ENCODE measurements at places on chromosomes 16 and 17. TPM values are rescaled to one million over a fixed set of nuclear protein-coding genes. Genes with fewer than 3 reads are reported as not detected.

Gene BRICD5
- 2.1 TPM for total RNA-seq

DNA sequence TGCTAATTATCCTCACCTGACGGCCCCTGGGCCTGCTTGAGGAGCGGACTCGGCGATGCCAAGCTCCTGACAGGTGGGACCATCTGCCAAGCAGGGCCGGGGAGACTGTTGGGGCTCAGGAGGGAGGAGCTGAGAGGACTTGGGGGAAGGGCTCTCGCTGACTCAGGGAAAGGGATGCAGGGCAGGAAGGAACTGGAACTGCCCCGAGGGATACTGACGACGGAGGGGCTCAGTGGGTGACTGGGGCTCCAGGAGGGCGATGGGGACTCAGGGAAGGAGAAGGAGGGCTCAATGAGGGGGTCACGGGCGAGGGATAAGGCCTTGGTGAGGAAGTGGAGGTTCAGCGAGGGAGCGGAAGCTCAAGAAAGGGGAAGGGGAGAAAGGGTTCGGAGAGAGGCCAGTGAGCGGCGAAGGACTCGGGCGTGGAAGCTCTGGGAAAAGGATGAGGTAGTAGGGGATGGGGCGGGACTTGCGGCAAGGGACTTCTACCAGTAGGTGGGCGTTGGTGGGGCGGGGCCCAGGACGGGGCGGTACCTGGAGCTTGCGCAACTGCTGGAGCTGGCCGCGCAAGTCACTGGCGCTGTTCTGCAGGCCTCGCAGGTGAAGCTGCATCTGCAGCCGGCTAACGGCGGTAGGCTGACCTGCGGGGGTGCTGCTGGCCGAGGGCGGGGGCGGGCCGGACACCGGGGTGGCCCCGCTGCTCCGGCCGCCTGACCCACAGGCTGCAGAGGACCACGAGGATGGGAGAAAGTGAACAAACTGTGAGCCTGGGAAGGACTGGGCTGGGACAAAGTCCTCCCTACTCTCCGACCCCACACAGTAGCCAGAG lies 46.5 kb downstream of the SRCIN1 start:
- peak; percentile 94 for DNase-seq

GRCh38 chr16:57258910-57259475 lies 13.9 kb downstream of the ARL2BP start:
- no peak for DNase-seq

DNA sequence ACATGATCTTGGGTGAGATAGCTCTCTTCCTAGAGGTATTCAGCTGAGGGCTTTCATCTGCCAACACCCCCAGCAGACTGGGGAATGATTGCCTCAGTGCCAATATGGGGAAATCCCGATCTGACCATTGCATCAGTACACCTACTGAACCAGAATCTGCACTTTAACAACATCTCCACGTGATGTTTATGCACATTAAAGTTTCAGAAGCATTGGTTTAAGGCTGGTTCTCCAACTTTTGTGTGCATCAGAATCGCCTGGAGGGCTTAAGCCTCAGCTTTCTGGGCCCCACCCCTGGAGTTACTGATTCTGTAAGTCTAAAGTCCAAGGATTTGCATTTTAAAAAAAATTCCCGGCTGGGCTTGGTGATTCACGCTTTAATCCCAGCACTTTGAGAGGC lies 123.6 kb upstream of the MED13 start:
- DNase-seq = peak; percentile 40

Data from posterior vena cava (tissue), 2 donors.